ENCODE measurements at places on chromosomes 2 and 18. TPM values are rescaled to one million over a fixed set of nuclear protein-coding genes. Genes with fewer than 3 reads are reported as not detected.

The PLEKHB2 gene
- polyA plus RNA-seq: 11.4 TPM

The EGR4 gene
- not detected for polyA plus RNA-seq

The REG1A gene
- polyA plus RNA-seq: 51.5 TPM

The IL1F10 gene
- polyA plus RNA-seq: not detected

The RAPGEF4 gene
- 2.6 TPM for polyA plus RNA-seq

The MAIP1 gene
- 18.7 TPM for polyA plus RNA-seq

The ERICH2 gene
- 0.54 TPM for polyA plus RNA-seq

The MYOM1 gene
- 17.2 TPM for polyA plus RNA-seq

The NPAS2 gene
- polyA plus RNA-seq: 12.8 TPM

The UGGT1 gene
- 5.3 TPM for polyA plus RNA-seq

The ADI1 gene
- 61.1 TPM for polyA plus RNA-seq

The IHH gene
- polyA plus RNA-seq: 1.4 TPM

The AP1S3 gene
- polyA plus RNA-seq: 1.1 TPM

The ANKZF1 gene
- polyA plus RNA-seq: 23.0 TPM

The RAMP1 gene
- polyA plus RNA-seq: 7.3 TPM

The SLC14A1 gene
- 2.7 TPM for polyA plus RNA-seq

The SIX3 gene
- not detected for polyA plus RNA-seq

The ASXL3 gene
- polyA plus RNA-seq: 0.18 TPM

The ALPI gene
- polyA plus RNA-seq: 0.03 TPM

The MC2R gene
- not detected for polyA plus RNA-seq
